ENCODE measurements at places on chromosomes 6 and 20. TPM values are rescaled to one million over a fixed set of nuclear protein-coding genes. Genes with fewer than 3 reads are reported as not detected.

Gene CLIC5
- total RNA-seq, result not detected

Gene BMP6
- 20.1 TPM for total RNA-seq

Gene SLC22A7
- not detected for total RNA-seq

Gene EPB41L1
- total RNA-seq, result 81.3 TPM

Gene MATN4
- 0.16 TPM for total RNA-seq

Gene ZSCAN31
- total RNA-seq, result 2.3 TPM

Gene SPAG4
- total RNA-seq, result 5.0 TPM

Gene BHLHE23
- not detected for total RNA-seq

Gene OPN5
- not detected for total RNA-seq

Gene CCDC170
- total RNA-seq, result 0.12 TPM

Gene SPATA25
- total RNA-seq, result 0.52 TPM

Gene SOX18
- 2.7 TPM for total RNA-seq

Gene TRERF1
- total RNA-seq, result 8.3 TPM

Gene PAX1
- total RNA-seq, result not detected
